ENCODE measurements at places on chromosomes 7 and 10. TPM values are rescaled to one million over a fixed set of nuclear protein-coding genes. Genes with fewer than 3 reads are reported as not detected.

FXYD4 gene
- total RNA-seq = not detected

TRIM24 gene
- 22.0 TPM for total RNA-seq

MRLN gene
- total RNA-seq = not detected

SNX10 gene
- total RNA-seq = 28.9 TPM

ASB10 gene
- total RNA-seq = not detected

NXPH1 gene
- not detected for total RNA-seq

ARHGEF35 gene
- total RNA-seq = 4.2 TPM

EPO gene
- total RNA-seq = not detected

IFIT1B gene
- not detected for total RNA-seq

ADAP1 gene
- total RNA-seq = 13.5 TPM

WDR11 gene
- total RNA-seq = 40.7 TPM

AQP1 gene
- 0.12 TPM for total RNA-seq
